ENCODE measurements at places on chromosomes 6 and 20. TPM values are rescaled to one million over a fixed set of nuclear protein-coding genes. Genes with fewer than 3 reads are reported as not detected.

The TRIM39 gene
- total RNA-seq = 24.5 TPM

DNA sequence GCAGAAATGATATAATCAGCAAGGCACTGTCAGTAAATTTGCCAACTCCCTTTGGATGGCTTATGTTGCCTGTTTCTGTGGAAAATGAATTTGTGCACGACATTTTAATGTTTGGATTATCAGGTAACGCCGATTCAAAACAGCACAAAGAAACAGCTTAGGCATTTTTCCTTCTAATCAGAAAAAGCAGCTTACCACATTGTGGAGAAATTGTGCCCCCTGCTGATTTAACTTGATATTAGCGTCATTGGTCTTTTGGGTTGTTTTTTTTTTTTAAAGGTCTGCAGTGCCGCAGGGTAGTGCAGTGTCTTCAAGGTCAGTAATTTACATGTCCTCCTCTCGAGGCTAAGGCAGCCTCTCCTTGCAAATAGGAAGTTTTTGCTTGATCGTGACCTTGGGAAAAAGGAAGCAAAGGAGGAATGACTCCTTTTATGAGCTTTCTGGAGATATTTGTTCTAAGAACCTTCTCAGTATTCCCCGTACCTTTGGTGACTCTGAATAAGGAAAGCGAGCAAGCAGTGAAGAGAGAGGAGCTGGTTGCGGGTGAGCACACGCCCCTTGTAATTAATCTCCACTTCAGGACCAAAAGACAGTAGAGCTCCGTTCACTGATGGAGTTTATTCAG, 79.1 kb downstream of the ELOVL4 start:
- no peak for DNase-seq

GRCh38 chr20:18677126-18677525, 89.3 kb downstream of the DTD1 start:
- no peak for DNase-seq

- DNase-seq = no peak
Observed at GRCh38 chr6:106976270-106976669, 1.7 kb upstream of the CD24 start.
